ENCODE measurements at places on chromosomes 1 and 21.

- DNase-seq, result no peak
Measured at GRCh38 chr1:167737169-167737568, 15.4 kb downstream of the MPZL1 start.

DNA sequence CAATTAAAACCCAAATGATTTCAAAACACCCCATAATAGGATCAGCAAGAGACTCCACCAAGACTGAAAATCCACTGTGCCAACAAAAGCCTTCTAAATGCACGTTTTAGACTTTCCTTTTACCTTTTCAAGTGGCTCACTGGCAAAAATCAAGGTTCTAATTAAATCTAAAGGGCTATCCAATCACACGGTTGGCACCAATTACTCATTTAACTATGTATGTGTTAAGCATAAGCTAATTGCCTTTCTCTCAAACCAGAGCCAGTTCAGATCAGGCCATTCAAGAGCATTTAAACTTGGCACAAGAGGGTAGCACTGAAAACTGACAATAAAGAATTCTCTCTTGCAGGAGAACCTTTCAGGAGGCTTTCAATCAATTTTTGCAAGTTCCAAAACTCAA is 139.5 kb downstream of the RGS7 start:
- no peak for DNase-seq

- no peak for DNase-seq
Measured at GRCh38 chr1:156858555-156858956, 361 bp downstream of the INSRR start.

GRCh38 chr1:116737855-116738321 is 16.3 kb upstream of the CD2 start:
- DNase-seq, result no peak

All from fibroblast of the conjunctiva (primary cell).